ENCODE measurements at places on chromosomes 7 and 10.

DNA sequence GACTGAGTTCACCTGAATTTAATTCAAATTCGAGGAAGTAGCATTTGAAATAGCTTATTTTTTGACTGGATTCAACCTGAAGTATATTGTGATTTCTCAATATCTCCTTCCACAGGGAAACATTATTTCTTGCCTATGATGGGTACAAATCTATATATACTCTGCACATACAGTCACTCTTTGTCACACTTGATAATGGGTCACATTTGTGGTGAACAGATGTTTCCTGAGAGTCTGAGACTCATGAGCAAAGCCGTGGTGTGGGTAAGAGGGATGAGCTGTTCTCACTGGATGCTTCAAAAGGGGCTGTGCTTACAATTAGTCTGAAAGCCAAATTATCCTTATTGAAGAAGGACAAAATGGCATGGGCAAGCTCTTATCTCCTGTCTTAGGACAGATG is 18.0 kb upstream of the TBXAS1 start:
- no peak for DNase-seq

DNA sequence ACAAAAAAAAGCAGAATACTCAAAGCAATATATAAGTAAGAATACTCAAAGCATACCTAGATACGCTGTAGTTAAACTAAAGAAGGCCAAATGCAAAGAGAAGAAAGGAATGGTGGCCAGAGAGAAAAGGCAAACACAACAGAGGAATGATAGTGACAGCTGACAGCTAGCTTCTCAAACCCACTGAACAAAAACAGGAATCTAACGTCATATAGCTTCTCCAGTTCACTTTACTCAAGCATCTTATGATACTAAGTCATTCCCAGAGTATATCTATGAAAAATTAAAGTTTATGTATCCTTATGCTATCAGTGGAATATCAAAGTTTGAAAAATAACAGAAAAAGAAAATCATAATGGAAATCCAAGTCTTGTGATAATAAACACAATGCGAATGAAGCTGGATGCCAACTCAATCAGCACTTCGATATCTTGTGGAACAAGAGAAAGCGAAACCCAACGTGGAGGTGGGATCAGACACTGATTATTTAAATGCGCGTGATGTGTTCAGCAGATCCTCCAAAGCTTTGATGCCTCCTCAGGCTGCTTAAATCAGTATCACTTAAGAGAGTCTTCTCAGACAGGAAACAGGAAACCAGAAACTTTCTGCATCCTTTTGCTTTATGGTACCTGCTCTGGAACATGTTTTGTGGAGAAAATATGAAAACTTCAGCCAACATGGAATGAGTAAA is 102.8 kb downstream of the PIP4K2A start:
- DNase-seq = peak; percentile 38

- DNase-seq = no peak
Observed at GRCh38 chr10:53108317-53108934, 335.8 kb upstream of the MBL2 start.

DNA sequence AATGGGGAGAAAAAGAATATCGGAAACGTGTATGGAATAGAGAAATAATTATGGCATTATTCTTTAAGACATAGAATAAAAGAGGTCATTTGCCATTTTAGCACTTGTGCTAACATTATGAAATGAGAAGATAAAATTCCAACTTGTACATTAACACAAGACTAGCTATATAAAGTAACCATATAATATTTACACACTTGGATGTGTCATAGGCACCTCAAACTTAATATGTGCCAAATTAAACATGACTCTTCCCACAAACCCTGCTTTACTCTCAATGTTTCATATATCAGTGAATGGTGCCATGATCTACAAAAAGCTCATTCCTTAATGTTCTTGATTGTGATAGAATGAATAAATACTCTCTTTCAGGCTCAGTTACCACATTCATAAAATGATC is 4.1 kb upstream of the MINDY3 start:
- no peak for DNase-seq

DNA sequence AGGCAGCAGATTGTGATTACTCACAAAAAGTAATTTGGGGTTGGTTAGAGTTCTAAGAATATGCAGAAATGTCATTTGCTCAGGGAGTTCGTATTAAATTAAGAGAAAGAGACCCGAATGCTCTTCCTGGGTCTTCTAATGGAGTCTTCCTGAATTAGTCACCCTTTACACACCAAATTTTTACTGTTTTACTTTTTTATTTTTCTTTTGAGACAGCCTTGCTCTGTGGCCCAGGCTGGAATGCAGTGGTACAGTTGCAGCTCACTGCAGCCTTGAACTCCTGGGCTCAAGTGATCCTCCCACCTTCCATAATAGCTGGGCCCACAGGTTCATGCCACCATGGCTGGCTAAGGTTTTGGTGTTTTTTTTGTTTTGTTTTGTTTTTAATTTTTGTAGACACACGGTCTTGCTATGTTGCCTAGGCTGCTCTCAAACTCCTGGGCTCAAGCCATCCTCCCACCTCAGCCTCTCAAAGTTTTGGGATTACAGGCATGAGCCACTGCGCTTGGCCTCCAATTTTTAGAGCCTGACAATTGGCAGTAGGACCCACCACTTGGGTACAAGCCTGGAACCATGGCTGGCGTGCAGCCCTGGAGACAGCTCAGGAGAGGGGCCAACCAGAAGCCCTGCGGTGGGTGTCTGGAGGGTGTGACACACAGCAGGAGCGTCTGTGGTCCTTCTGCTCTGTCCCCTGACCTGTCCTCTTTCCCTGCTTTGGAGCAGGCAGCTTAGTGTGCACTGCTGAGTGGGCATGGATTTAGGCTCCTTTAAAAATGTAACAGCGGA is 16.4 kb upstream of the BHLHA15 start:
- no peak for DNase-seq

DNA sequence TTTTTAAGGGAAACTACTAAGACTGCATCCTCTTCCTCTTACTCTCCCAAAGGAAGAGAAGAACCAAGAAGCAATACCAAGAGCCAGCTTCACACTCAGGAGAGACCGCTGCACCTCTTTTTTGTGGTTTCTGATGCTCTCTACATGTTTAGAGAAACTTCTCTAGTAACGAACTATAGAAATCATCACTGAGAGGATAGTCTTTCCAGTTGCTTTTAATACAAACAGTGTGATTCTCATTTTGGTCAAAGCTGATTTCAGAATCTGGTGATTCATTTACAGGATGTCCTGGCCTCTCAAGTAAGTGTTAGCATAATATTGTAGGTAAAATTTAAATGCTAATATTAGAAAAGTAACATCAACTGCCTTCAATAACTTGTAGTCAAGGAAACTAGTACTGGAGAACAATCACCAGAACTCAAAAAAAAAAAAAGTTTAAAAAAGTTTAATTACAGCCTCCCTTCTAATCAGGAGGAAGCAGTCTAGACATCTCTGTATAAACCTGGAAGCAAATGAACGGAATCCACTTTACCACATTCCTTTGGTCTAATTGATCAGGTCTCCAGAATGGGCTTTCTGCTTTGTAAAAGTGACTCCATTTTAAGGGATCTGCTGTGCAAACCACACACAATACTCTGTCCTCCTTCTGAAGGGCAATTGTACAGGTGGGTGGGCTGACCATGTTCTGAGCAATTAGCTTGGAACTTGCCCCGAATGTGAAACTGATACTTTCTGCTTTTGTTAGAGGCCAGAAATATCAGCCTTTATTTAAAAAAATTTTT is 3.0 kb downstream of the LAMB1 start:
- no peak for DNase-seq

DNA sequence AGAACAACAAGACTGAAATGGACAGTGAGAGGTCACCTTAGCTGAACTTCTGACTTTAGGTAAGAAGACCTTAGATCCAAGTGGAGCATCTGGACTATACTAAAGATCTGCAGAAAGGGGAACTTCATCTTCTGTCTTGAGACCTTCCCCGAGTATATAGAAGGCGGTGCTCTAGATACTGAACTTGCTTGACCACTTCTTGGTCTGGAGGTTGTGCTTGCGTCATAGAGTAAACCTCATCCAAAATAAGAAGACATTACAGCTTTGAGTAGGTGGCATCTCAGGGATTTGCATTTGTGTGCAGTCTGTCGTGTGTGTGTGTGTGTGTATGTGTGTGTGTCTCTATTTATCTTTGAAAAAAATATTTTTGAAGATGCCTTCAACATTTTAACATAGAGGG is 157.5 kb downstream of the CHN2 start:
- no peak for DNase-seq

DNA sequence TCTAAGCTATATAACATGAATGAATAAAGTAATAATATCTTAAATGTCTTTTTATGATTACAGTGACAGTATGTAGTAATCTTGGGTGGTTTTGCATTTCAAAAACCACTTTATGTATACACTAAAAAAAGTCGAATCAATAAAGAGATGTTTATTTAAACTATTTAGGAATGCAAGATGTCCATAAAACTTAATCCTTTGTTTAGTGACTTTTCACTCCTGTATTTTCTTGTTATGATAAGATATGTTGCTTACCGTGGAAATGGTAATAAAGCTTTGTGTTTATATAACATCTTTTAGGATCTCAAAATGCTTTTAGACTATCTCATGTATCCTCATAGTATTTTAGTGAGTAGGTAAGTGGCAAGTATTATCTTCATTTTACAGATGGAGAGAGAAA is 48.5 kb downstream of the SP4 start:
- no peak for DNase-seq

DNA sequence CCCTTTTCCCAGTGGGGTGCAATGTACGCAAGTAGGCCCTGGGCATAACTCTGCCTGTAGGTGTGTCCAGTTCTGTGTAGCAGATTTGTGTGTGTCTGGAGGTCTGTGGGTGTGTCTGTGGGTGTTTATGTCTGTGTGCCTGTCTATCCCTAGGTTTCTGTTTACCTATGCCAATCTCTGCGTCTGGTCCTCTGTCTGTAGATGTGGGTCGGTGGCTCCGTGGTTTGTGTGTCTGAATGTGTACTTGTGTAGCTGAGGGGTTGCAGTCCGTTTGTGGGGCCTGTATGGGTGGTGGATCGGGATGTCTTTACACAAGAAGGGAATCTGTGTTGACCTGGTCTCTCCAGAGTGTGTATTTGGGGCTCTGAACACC is 932 bp downstream of the NYAP1 start:
- DNase-seq = no peak

DNA sequence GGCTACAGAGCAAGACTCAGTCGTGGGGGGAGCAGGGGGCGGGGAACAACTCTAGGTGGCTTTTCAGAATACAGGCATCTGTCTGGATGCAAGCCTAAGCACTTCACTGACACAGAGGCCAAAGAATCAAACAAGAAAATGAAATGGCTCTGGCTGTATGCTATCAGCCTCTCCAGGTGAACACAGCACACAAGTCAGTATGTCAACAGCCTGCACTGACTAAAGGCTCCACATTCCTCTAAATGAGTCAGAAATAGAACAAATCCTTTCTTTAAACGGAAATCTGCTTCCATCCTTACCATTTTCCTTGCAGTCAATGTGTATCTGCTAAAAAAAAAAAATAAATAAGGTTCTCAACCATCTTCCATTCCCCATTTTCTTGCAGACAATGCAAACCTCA is 88.3 kb downstream of the ARMH3 start:
- no peak for DNase-seq

- DNase-seq = no peak
Observed at GRCh38 chr10:78964274-78964951, 104.4 kb upstream of the ZMIZ1 start.

GRCh38 chr7:37484426-37485073 is 35.9 kb upstream of the ELMO1 start:
- DNase-seq = no peak

GRCh38 chr10:77409697-77410471 is 227.7 kb downstream of the KCNMA1 start:
- no peak for DNase-seq

- no peak for DNase-seq
Observed at GRCh38 chr7:31917256-31917655, 153.0 kb downstream of the PDE1C start.

- no peak for DNase-seq
Observed at GRCh38 chr7:104328970-104329825, 795 bp downstream of the LHFPL3 start.

GRCh38 chr10:124624895-124625294 is 119.3 kb downstream of the FAM53B start:
- DNase-seq = no peak

DNA sequence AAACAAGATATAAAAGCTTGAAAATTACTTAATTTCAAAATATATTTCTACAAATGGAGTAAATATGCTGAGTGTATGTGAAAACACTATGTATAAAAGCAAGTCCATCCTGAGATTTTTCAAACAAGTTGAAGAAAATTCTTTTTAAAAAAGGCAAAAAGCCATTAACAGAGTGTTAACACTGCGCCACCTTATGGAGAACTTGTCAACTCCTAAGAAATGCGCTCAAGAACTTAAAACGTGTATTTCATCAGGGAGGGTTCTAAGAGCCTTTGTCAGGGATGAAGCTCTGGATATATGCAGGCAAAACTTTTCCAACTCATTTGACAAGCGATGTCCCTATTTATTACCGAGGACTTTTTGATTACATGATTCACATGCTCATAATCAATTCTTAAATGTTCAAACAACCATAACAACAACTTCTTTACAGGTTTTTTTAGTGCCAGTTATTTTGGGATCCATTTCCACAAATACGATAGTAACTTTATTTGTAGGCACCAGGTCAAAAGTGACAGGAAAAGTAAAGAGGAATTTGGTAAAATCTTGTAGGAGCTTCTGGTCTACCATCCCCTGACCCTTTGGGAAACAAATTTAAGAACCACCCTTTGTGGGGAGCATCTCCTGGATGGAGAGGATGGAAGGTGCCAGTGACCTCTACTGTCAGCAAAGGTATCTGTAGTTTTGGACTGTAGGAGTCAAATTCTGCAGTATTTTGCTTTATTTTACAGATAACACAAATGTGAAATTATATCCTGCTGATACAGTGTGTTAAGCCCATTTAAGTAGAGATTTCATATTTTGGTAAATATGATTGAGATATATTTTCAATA is 23.2 kb downstream of the CALCR start:
- DNase-seq = no peak

DNA sequence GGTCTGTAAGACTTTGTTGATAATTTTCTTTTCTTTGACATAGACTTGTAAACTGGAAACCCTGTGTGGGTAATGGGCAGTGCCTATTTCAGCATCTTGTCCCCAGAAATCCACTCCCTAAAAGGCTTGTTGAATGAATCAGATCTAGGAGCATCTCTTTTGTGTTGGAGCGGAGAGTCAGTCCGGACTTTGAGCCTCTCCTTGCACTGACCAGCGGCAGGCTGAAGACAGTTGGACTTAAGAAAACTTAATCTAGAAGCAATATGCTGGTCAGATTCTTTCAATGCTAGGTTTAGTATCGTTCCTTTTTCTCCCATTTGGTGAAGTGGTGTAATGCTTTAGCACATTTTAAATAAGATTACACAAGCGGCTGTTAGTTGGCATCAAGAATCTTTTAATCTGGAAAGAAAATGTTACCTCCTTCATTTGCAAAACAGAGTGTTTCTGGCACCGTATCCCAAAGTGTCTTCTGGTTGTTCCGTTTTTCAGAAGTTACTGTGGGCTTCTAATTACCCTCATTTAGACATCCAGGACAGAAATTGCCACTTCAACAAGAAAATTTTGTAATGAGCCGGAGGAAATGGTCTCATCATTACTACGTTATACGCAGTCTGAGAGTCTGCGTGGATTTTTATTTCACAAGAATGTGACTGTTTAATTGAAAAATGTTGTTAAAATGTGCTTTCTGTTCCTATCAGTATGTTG is 74.7 kb downstream of the CUX1 start:
- DNase-seq = no peak

Data from activated T-cell treated with anti-CD3 and anti-CD28 coated beads for 1 hour (primary cell).